CD4-positive, alpha-beta T cell (primary cell): ENCODE measurements at places on chromosomes 11 and 22. TPM values are rescaled to one million over a fixed set of nuclear protein-coding genes. Genes with fewer than 3 reads are reported as not detected.

The MUC2 gene
- not detected for total RNA-seq

The CLMP gene
- total RNA-seq, result 0.06 TPM

The C1QTNF6 gene
- 12.1 TPM for total RNA-seq

The ACR gene
- total RNA-seq, result not detected

The TYR gene
- total RNA-seq, result not detected

The TSPAN4 gene
- 1.6 TPM for total RNA-seq
